Glutamatergic neuron (in vitro differentiated cells): ENCODE measurements at places on chromosomes 2 and 18. TPM values are rescaled to one million over a fixed set of nuclear protein-coding genes. Genes with fewer than 3 reads are reported as not detected.

DNA sequence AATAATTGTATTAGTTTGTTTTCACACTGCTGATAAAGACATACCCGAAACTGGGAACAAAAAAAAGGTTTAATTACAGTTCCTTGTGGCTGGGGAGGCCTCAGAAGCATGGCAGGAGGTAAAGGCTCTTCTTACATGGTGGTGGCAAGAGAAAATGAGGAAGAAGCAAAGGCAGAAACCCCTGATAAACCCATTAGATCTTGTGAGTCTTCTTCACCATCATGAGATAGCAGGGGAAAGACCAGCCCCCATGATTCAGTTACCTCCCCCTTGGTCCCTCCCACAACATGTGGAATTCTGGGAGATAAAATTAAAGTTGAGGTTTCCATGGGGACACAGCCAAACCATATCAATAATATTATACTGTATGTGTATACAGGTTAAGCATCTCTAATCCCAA is 73.3 kb upstream of the CABLES1 start:
- DNase-seq, result no peak

DNA sequence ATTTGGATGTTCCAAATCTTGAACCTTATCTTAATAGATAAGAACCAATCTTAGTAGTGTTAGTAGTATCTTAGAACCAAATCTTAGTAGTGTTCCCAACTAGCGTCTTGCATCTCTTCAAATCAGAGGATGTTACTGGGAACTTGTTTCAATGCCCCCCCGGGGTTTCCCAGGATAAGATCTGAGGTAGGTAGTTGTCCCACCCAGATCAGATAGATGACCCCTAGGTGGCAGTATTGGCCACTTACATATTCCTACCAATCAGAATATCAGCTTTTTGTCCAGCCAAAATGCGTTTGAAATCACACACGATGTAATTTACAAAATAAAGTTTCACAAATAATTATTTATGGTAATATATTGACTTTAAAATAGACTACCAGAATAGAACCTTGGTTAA is 314.8 kb downstream of the MBD2 start:
- DNase-seq, result no peak

GRCh38 chr2:5696945-5697521 is 4.8 kb downstream of the SOX11 start:
- DNase-seq, result peak; percentile 73

DNA sequence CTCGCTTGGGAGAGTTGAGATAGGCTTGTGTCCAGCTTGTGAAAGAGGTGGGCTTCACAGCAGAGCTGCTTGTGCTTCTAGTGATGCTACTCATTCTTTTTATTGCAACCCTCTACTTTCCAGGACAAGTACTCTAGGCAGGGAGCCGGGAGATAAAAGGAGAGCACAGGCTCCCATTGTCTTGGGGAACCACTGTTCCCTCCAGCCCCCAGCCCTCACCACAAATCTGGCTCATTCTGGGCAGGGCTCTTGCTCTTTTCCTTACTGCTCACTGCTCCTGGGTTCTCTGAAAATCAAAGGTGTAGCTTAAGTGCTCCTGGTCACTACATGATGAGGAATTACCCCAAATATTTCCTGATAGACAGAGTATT is 81.4 kb downstream of the CABYR start:
- no peak for DNase-seq

Gene ICOS
- not detected for total RNA-seq

- no peak for DNase-seq
Measured at GRCh38 chr2:36762764-36763490, 66.4 kb downstream of the VIT start.

Gene KHK
- 5.3 TPM for total RNA-seq

DNA sequence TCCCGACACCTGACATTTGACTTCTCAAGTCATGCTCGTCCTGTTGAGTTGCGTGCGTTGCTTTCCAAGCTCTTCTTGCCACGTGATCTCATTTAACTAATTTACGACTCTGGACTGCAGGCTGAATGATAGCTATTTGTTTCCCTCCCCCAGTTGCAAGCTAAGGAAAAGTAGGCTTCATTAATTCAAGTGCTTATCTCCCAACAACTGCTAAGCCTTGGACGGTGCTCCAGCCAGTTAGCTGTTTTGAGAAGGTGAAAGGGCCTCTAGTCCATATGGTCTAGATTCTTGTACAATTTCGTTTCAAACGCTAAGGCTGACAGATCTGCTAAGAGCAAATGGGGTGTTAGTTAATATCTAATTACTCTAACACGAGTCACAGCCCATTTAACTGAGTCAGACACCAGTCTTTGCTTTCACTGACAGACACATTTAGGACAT is 21.1 kb downstream of the GPR45 start:
- DNase-seq, result no peak

Gene C2orf80
- not detected for total RNA-seq
